ENCODE measurements at places on chromosomes 12 and 14.

GRCh38 chr14:47852278-47852677 lies 176.9 kb upstream of the MDGA2 start:
- H3K27ac ChIP-seq = no peak overlapping the region
- no peak overlapping the region for H3K4me3 ChIP-seq
- H3K4me1 ChIP-seq = no peaks in the 10 kb centered on the region
- DNase-seq = no peak

GRCh38 chr14:66813636-66814035 lies 305.7 kb downstream of the GPHN start:
- no peak for DNase-seq
- no peaks in the 10 kb centered on the region for H3K27me3 ChIP-seq
- H3K4me1 ChIP-seq = no peaks in the 10 kb centered on the region

- no peak for DNase-seq
- no peak overlapping the region for H3K27ac ChIP-seq
- no peaks in the 10 kb centered on the region for H3K27me3 ChIP-seq
- H3K4me1 ChIP-seq = no peaks in the 10 kb centered on the region
- H3K4me3 ChIP-seq = no peak overlapping the region
Measured at GRCh38 chr12:109705291-109705690, 8.3 kb upstream of the FAM222A start.

- no peaks in the 10 kb centered on the region for H3K27me3 ChIP-seq
- H3K27ac ChIP-seq = no peak overlapping the region
- no peaks in the 10 kb centered on the region for H3K36me3 ChIP-seq
Measured at GRCh38 chr12:85004204-85004603, 31.9 kb downstream of the TSPAN19 start.

- H3K36me3 ChIP-seq = no peaks in the 10 kb centered on the region
- H3K27ac ChIP-seq = no peak overlapping the region
- no peak overlapping the region for H3K4me3 ChIP-seq
- DNase-seq = no peak
- peaks cover 6% of the 10 kb centered on the region for H3K4me1 ChIP-seq
- no peaks in the 10 kb centered on the region for H3K27me3 ChIP-seq
Measured at GRCh38 chr14:94447206-94447605, 5.4 kb downstream of the SERPINA11 start.

DNA sequence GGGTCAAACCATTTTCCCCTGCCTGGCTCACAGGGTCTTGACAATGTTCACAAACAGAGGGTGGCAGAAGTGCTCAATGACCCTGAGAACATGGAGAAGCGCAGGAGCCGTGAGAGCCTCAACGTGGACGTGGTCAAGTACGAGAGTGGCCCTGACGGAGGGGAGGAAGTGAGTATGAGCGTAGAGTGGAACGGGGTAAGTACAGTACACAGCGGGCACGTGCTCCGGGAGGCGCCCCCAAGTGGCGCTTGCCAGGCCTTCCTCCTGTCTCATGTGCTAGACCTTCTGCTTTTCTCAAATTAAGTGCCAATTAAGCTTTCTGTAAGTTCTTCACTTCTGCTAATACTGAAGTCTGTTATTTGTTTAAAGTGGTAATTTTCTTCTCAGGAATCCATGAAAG lies 35.9 kb downstream of the XRCC3 start:
- no peak overlapping the region for H3K4me3 ChIP-seq
- no peak for DNase-seq
- peaks cover 21% of the 10 kb centered on the region for H3K36me3 ChIP-seq

DNA sequence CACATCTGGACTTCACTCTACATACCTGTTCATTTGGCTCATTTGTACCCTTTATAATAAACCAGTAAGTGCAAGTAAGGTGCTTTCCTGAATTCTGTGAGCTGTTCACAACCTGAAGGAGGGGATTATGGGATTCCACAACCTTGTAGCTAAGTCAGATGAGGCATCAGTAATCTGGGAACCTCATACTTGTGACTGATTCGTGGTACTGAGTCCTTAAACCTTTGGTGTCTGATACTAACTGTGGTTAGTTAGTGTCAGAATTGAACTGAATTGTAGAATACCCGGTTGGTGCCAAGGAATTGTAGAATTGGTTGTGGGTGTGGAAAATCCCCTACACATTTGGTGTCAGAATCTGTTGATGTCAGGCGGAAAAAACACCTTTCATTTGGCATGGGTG lies 83.4 kb downstream of the TMX1 start:
- no peak overlapping the region for H3K27ac ChIP-seq
- H3K27me3 ChIP-seq = no peaks in the 10 kb centered on the region
- H3K4me1 ChIP-seq = no peaks in the 10 kb centered on the region

DNA sequence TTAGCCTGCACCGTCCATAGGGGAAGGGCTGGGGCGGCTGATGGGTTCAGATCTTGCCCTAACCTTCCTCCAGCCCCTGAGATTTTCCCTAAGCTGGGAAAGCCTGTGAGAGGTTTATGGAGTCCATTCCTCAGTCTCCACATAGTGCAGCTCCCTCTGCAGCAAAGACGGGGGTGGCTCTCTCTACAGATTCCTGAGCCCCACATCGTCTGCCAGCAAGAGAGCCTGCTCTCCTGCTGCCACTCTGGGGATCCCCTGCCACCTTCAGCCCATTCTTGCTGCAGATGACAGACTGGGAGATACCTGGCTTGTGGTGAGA lies 3.1 kb downstream of the SMIM41 start:
- no peak for DNase-seq
- H3K27me3 ChIP-seq = no peaks in the 10 kb centered on the region
- H3K27ac ChIP-seq = no peak overlapping the region
- H3K36me3 ChIP-seq = no peaks in the 10 kb centered on the region

GRCh38 chr14:76615331-76615730 lies 145.9 kb upstream of the VASH1 start:
- no peak overlapping the region for H3K4me3 ChIP-seq
- H3K27me3 ChIP-seq = peaks cover 1% of the 10 kb centered on the region
- no peaks in the 10 kb centered on the region for H3K36me3 ChIP-seq
- no peak for DNase-seq
- no peak overlapping the region for H3K27ac ChIP-seq

- no peaks in the 10 kb centered on the region for H3K4me1 ChIP-seq
- H3K4me3 ChIP-seq = no peak overlapping the region
- H3K27me3 ChIP-seq = no peaks in the 10 kb centered on the region
- peaks cover 6% of the 10 kb centered on the region for H3K36me3 ChIP-seq
- H3K27ac ChIP-seq = no peak overlapping the region
- peak; percentile 70 for DNase-seq
Measured at GRCh38 chr12:8045952-8046944, 13.7 kb downstream of the FOXJ2 start.

DNA sequence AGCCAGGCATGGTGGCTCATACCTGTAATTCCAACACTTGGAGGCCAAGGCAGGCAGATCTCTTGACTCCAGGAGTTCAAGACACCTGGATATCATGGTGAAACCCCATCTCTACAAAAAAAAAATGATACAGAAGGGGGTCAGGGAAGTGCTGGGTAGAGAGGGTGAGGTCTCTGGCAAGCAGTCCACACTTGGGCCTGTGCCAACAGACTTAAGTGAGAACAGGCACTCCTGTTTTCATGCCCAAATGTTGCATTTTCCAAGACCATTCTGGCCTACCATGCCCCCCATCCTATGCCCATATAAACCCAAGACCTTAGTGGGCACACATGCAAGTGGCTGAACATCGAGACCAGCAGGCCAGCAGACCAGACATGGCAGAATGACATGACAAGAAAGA lies 16.0 kb upstream of the CMAS start:
- no peak for DNase-seq
- H3K36me3 ChIP-seq = no peaks in the 10 kb centered on the region
- H3K4me3 ChIP-seq = no peak overlapping the region
- no peaks in the 10 kb centered on the region for H3K4me1 ChIP-seq
- no peak overlapping the region for H3K27ac ChIP-seq
- H3K27me3 ChIP-seq = no peaks in the 10 kb centered on the region

DNA sequence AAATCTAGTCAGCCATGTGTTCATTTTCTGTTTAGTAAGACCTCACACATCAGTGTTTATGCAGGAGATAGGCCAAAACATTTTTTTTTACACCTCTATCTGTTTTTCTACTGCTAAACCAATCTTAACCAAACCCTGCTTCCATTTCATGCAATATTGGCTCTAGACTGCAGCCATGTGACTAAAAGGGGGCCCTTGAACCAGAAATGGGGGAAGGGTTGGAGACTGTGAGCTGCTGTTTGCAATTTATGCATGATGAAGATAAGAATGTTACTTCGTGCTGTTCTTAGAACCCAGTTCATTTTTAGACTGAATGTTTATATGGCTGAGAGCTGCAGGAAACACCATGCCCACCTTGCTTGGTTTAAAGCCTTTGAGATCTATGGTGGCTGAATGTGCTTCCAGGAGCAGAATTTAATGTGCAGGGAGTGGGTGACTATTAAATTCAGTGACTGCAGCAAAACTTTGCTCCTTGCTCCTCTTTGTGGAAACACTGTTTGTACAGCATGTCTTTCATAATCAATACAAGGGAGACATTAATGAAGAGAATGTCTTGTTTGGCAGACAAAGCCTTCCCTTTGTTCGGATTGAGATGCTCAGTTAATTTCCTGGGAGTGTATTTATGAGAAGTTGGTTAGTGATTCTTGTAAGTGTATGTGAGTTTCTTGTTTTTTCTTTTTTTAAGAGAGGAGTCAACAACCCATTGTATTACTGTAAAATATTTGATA lies 53.6 kb downstream of the CHST11 start:
- DNase-seq = no peak
- peaks cover 11% of the 10 kb centered on the region for H3K4me1 ChIP-seq
- no peaks in the 10 kb centered on the region for H3K27me3 ChIP-seq
- no peak overlapping the region for H3K27ac ChIP-seq

DNA sequence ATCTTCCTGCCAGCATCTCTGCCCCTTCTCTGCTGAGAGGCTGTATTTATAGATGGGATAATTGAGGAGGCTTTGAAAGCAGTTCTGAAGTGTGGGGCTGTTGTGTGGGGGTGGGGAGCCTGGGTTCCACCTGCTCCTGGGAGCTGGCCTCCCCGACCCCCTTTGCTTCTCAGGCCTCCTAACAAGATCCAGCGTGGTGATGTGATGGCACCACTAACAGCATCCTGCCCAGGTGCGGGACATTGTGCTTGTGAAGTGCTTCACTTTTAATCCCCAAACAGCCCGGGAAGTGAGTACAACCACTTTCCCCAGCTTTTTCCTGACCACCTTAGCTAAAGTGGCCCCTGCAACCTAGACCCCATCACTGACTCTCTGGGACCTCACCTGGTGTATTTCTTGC lies 95.1 kb upstream of the NRXN3 start:
- no peaks in the 10 kb centered on the region for H3K36me3 ChIP-seq
- DNase-seq = no peak
- H3K4me1 ChIP-seq = no peaks in the 10 kb centered on the region
- H3K4me3 ChIP-seq = no peak overlapping the region

- no peak overlapping the region for H3K4me3 ChIP-seq
- no peaks in the 10 kb centered on the region for H3K27me3 ChIP-seq
- no peak for DNase-seq
- H3K36me3 ChIP-seq = no peaks in the 10 kb centered on the region
- no peaks in the 10 kb centered on the region for H3K4me1 ChIP-seq
- H3K27ac ChIP-seq = no peak overlapping the region
Measured at GRCh38 chr12:2949411-2949810, 9.8 kb upstream of the TEAD4 start.

- no peaks in the 10 kb centered on the region for H3K4me1 ChIP-seq
- no peaks in the 10 kb centered on the region for H3K27me3 ChIP-seq
- no peak overlapping the region for H3K4me3 ChIP-seq
- no peak for DNase-seq
- peaks cover 46% of the 10 kb centered on the region for H3K36me3 ChIP-seq
Measured at GRCh38 chr12:124352839-124353238, 57.9 kb downstream of the RFLNA start.

DNA sequence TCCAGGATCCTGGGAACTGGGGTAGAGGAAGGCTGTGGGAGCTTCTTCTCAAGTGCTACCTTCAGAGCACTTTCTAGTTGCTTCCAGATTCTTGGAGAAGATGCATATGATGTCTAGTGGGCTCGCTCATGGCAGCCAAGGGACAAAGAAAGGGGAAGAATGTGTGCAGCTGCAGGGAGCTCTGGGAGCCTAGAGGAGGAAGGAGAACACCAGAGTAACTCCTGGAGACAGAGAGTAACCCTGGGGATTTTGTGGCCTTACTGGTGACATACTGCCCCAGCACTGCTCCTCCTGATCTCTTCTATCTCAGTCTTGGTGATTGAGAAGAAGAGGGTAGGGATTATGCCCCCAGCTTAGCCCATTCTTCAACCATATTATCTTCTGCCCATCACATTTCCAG lies 10.3 kb upstream of the SP7 start:
- H3K36me3 ChIP-seq = no peaks in the 10 kb centered on the region
- no peak overlapping the region for H3K4me3 ChIP-seq
- no peaks in the 10 kb centered on the region for H3K27me3 ChIP-seq
- no peak for DNase-seq
- H3K4me1 ChIP-seq = peaks cover 4% of the 10 kb centered on the region

DNA sequence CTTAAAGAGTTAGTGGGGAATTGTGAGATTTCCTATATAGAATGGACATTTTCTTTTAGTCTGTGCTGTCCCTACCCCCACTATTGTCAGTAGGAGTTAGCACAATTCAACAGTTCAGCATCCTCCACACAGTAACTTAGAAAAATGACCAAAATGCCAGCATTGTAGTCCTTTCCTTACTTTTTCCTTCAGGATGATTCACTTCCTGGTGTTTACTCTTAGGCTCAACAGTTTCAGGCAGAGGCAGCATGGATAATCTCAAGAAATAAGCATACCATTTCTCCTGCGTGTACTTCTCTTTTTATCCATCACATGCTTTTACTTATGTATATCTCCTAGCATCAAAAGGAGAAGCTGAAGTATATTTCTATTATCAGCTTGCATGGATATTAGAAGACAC lies 683.4 kb downstream of the SLC16A7 start:
- no peaks in the 10 kb centered on the region for H3K36me3 ChIP-seq
- H3K4me1 ChIP-seq = no peaks in the 10 kb centered on the region

GRCh38 chr12:69275471-69275891 lies 36.1 kb downstream of the CPSF6 start:
- no peaks in the 10 kb centered on the region for H3K27me3 ChIP-seq
- no peak overlapping the region for H3K4me3 ChIP-seq
- no peak for DNase-seq
- no peaks in the 10 kb centered on the region for H3K36me3 ChIP-seq

DNA sequence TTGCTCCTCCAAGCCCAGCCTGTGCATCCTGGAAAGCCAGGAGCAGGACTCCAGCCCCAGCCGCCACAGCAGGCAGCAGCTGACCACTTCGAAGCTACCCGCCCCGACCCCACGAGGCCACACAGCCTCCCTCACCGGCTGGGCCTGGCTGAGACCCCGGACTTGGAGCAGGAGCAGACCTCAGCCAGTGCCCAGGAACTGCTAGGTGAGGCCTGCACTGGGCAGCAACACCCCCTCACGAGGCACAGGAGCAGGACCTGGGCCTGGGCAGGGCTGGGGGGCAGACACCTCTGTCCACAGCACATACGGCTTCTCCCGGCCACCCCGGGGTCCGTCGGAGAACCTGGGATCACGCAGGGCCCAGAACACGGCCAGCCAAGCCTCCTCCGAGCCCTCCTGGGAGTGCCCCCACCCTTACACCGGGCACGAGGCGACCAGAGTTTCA lies 137.4 kb upstream of the C14orf180 start:
- H3K4me1 ChIP-seq = peaks cover 2% of the 10 kb centered on the region
- no peak for DNase-seq
- no peak overlapping the region for H3K27ac ChIP-seq
- no peaks in the 10 kb centered on the region for H3K27me3 ChIP-seq
- H3K36me3 ChIP-seq = no peaks in the 10 kb centered on the region
- no peak overlapping the region for H3K4me3 ChIP-seq

- peaks cover under 1% of the 10 kb centered on the region for H3K4me1 ChIP-seq
- no peak overlapping the region for H3K27ac ChIP-seq
- 0 out of 2 replicates have a peak, but pooled peaks cover under 1% of the 10 kb centered on the region for H3K36me3 ChIP-seq
Measured at GRCh38 chr12:101021911-101022388, 188.1 kb downstream of the SLC5A8 start.
